ENCODE measurements at places on chromosomes 6 and 20.

GRCh38 chr20:50513169-50514034, 3.2 kb downstream of the PTPN1 start:
- no peak for DNase-seq

DNA sequence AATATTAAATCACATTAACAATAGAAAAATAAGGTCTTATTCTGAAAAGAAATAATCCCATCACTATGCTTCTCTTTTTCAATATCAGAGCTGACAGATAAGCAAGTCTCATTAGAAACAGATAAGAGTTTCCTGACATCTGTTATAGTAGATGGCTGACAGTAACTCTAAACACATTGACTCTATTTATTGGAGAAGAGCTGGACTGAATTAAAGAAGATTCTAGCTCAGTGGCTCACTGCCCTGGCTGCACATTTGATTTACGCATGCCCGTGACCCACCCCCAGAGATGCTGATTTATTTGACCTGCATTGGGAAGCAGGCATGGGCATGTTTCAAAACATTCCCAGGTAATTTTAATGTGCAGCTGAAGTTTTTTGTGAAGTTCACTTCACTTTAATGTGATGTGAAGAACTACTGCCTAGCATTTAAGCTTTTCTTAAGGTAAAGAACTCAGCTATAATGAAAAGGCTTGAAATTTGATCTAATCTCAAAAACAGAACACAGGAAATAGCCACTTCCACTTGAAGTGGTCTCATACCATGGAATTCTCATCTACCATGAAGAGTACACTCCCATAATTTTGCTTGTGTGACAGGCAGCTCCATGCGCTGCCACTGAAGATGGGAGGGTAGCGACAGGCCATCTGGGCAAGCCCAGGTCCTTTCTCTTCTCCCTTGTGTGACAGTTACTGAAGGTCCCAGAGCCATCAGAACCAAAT, 162.3 kb downstream of the TPBG start:
- DNase-seq, result no peak

DNA sequence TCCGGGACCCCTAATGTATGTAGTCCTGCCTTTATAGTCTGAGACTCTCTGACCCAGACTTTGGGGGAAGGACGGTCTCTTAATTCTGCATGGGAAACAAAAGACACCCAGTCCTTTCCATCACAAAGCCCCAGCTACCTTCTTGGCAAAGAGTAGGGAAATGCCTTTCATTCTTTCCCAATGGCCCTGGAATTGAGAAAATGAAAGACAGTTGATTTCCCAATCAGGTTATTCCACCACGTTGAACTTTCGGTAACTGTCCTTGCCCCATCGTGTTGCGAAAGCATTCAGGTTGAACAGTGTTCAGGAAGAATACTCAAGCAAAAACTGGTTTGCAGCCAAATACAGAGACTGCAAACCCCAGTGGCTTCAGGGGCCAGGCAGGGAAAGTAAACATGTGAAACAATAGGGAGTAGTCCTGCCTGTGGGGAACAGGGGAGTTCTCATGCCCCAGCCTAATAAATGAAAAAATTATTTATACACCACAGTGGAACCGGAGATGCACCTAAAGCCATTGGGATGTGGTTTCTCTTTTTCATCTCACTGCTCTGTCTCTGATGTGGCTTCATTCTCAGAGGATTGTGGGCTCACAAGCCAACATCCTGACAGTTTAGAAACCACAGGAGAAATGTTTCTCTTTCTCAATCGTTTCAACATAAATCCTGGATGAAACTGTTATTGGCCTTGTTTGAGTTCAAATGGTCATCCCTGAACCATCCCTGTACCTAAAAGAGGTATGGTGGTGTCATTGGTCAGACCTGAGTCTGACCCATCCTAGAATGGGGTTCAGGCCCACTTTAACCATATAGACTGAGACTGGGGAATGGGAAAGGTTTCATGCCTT, 44.2 kb upstream of the SLC9A8 start:
- no peak for DNase-seq

- no peak for DNase-seq
These were observed 130.7 kb downstream of the RNASET2 start for GRCh38 chr6:166825553-166826145.

- DNase-seq, result no peak
These were observed 226.2 kb downstream of the DHX35 start for GRCh38 chr20:39188266-39188765.

DNA sequence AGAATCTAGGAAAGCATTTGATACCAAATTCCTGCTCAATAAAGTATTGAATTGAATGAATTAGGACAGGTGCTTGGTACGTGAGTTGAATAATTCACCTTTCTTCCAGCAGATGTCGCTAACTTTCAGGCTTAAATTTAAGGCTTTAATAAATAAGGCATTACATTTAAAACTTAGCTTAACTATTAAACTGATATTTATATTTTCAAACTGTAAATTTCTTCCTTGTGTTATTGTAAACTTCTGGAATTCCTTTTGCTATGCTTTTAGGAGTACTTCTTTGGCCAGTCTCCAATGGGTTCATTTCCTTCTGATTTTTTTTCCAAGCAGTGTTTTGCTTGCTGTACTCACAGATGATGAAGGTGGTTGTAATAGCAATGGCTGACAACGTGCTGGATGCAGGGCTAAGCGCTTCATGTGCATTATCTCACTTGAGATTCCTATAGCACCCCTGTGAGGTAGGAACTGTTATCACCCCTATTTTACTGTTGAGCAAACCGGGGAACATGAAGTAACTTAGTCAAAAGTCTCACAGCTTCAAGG, 71.3 kb upstream of the SLC2A12 start:
- no peak for DNase-seq

DNA sequence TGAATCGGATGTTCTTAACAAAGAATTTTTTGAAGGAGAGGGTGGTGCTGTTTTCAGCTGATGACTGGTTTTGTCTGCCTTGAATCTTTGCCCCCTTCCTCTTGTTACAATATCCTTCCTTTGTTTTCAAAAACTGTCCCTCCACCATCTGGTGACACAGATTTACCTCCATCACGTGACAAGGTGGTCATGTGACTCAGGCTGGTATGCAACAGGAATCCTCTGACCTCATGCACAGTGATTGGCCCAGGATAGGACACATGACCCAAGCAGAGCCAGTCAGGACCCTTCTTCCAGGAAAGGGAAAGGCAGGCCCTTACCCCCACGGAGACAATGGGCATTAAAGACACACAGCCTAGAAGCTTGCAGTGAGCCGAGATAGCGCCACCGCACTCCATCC, 84.7 kb upstream of the MC3R start:
- no peak for DNase-seq

GRCh38 chr20:51616060-51616459, 73.5 kb upstream of the NFATC2 start:
- no peak for DNase-seq

DNA sequence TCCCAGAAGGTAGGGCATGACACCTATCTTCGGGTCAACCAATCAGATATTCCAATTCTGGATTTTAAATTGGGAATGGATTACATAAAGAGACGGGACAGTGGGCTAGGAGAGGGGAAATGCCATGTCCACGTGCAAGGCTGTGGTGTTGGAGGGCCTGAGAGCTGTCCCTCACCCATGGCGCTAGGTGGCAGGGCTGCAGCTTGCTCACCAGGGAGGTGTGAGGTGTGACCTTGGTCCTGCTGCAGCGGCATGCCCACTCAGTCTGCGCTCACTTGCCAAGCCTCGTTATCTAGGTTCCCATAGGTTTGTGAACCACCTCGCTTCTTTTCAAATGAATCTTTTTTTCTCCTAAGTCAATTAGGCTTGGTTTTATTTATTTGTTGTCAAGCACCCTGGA, 19.4 kb upstream of the CST3 start:
- DNase-seq, result no peak

DNA sequence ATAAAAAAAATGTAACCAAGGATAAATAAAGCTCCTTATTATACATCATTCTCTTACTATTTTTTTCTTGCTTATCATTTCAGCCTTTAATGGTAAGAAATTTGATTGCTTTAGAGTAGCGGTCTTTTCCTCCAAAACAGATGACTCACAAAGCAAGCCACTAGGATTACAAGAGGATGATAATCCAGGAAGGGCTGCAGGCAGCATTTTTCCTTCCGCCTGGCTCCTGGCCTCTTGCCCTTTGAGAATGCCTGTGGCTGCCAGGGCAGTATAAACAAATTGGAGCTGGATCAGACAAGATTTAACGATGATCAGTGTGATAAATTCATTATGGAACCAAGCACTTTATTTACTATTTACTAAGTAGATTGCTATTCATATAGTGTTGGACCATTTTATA, 9.7 kb upstream of the FBXL4 start:
- DNase-seq, result no peak

DNA sequence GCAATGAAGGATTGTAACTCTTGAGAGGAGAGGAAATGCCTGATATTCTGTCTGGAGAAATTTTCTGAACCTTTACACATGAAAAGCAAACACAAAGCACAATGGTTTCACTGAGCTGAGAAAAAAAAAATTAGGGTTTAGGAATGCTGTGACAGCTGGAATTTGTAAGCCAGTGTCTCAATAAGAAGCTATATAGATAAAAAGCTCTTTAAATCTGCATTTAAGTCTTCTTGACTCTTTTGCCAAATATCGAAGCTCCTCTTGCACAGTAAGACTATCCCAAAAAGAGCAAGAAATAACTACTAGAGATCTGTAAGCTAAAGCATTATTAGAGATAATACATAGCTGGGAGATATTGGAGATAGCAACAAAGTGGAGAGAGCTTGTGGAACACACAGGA, 1334.0 kb upstream of the CITED2 start:
- DNase-seq, result no peak

GRCh38 chr6:45433533-45434380, 56.0 kb upstream of the SUPT3H start:
- DNase-seq, result no peak

GRCh38 chr6:70996106-70996505, 39.2 kb upstream of the B3GAT2 start:
- DNase-seq, result no peak

DNA sequence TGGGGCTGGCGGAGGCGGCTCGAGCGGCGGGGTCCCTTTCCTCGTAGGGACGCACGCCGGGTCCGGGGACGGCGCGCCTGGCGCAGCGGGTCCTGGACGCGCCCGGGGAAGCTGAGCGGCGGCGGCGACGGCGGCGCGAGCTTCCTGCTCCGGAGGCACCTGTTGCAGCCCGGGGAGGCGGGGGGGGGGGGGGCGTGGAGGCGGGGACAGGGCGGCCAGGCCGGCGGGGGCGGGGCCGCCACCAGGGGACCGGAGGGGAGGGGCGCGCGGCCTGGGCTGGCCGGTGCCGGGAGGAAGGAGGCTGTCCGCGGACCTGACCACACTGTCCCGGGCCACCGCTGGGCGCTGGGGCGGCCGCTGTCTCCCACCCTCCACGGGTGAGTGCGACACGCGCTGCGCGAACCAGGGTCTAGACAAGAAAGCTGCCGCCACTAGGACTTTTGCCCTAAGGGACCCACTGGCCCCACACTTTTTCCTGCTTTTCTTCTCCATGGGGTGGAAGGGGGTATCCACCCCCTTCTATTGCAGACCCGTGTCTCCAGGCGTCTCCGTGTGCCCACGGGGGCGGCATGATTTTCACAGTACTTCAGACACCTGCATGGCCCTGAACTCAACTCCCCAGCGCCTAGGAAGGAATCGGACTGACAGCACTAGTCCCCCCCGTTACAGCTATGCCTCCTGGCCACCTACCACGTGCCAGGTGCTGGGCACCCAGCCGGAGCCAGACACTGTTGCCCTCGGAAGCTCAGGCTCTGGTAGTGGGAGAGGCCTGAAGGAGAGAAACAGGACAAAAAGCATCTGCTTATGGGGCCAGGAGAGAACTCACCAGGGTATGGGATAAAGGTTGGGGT, at the start of gene NFATC2:
Gene NFATC2 (minus strand): TSS at position 149 of the 851 bp plus-strand sequence. CDS start 220 bp downstream, outside the sequence.
- DNase-seq, result peak; percentile 53

DNA sequence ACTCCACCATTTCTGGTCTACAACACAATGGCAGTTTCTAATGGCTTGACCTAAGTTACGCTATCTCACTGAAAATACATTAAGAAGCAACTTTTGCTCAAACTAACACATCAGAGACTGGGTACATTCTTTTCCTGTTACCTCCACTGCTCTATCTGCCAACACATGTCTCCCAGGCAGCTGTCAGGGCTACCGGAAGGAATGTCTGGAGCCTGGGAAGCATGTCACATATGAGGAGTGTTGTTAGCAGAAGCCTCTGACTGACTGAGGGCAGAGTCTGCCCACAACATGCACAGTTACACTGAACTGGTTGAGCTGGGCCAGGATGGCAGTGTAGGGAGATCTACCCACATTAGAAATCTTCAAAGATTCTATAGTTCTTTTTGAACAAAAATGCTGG, 264.5 kb downstream of the KIF16B start:
- DNase-seq, result no peak

- no peak for DNase-seq
These were observed 2.9 kb downstream of the ZNF335 start for GRCh38 chr20:45968801-45969711.

GRCh38 chr6:121879149-121879548, 443.7 kb downstream of the GJA1 start:
- no peak for DNase-seq

DNA sequence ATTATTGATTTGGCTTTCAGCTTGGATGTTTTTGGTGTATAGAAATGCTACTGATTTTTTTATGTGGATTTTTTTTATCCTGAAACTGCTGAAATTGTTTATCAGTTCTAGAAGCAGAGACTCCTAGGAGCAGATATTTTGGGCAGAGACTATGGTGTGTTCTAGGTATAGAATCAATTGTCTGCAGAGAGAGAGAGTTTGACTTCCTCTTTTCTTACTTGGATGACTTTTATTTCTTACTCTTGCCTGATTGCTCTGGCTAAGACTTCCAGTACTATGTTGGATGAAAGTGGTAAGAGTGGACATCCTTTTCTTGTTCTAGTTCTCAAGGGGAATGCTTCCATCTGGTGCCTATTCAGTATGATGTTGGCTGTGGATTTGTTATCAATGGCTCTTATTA, 370.6 kb downstream of the PHF3 start:
- no peak for DNase-seq

GRCh38 chr20:64058536-64058935, 4.5 kb upstream of the TCEA2 start:
- no peak for DNase-seq

GRCh38 chr20:16004108-16004854, 569.0 kb downstream of the KIF16B start:
- DNase-seq, result no peak

DNA sequence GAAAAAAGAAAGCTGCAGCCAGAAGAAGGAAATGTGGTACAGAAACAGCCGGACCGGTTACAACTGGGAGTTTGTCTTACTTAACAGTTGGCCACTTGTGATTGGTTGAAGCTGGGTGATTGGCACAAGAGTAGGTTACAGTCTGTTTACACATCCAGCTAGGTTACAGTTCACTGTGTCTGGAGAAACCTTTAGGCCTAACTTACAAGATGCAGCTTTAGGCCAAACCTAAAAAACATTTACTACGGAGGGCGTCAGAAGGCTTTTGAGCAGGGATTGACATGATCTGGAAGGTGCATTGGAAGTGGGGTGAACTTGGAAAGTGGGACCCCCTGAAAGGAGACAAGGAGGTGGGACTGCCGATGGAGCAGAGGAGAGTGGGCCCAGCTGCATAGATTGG, 122.3 kb downstream of the BANF2 start:
- DNase-seq, result no peak
